ENCODE measurements at places on chromosomes 1 and 21. TPM values are rescaled to one million over a fixed set of nuclear protein-coding genes. Genes with fewer than 3 reads are reported as not detected.

The TFF2 gene
- total RNA-seq = not detected

The OR2T5 gene
- not detected for total RNA-seq

The KIF14 gene
- 2.0 TPM for total RNA-seq

The CFAP57 gene
- total RNA-seq = 0.15 TPM

The TMCO1 gene
- total RNA-seq = 63.5 TPM

The PPIAL4G gene
- under 0.01 TPM for total RNA-seq

The CELA2B gene
- total RNA-seq = not detected

The WNT9A gene
- 0.23 TPM for total RNA-seq

The TMEM269 gene
- 0.12 TPM for total RNA-seq

The BSND gene
- total RNA-seq = not detected

The GPR52 gene
- total RNA-seq = 0.23 TPM

The LAMC2 gene
- total RNA-seq = 7.0 TPM

The SELL gene
- total RNA-seq = not detected

The SLAMF8 gene
- total RNA-seq = not detected

The FGR gene
- not detected for total RNA-seq

The APOBEC4 gene
- not detected for total RNA-seq

The AJAP1 gene
- total RNA-seq = not detected

The VSIG8 gene
- 0.08 TPM for total RNA-seq

The TMEM125 gene
- 0.15 TPM for total RNA-seq

The SV2A gene
- 13.8 TPM for total RNA-seq

The SYCP1 gene
- not detected for total RNA-seq

The C1orf167 gene
- 1.6 TPM for total RNA-seq

The NBPF4 gene
- total RNA-seq = not detected

The GPR153 gene
- 2.3 TPM for total RNA-seq

The HNRNPCL1 gene
- not detected for total RNA-seq

The BCAR3 gene
- total RNA-seq = 26.3 TPM

The C21orf91 gene
- total RNA-seq = 4.7 TPM

The TRAF5 gene
- total RNA-seq = 15.3 TPM

The TMEM82 gene
- not detected for total RNA-seq

The LRRC39 gene
- total RNA-seq = 0.12 TPM

The ALPL gene
- total RNA-seq = 2.9 TPM

The VCAM1 gene
- total RNA-seq = 6.6 TPM

The OR2L3 gene
- not detected for total RNA-seq

The OVAAL gene
- not detected for total RNA-seq

The IL24 gene
- total RNA-seq = not detected

The LCE2C gene
- not detected for total RNA-seq

The HSPG2 gene
- total RNA-seq = 81.3 TPM

The RNF2 gene
- total RNA-seq = 16.2 TPM

The TNFRSF4 gene
- not detected for total RNA-seq

The SH2D2A gene
- total RNA-seq = 0.30 TPM

The RBM11 gene
- not detected for total RNA-seq

The ATAD3C gene
- 0.15 TPM for total RNA-seq

The SLAMF7 gene
- total RNA-seq = not detected

The FMO3 gene
- total RNA-seq = 3.1 TPM

The TNN gene
- total RNA-seq = not detected

The THEM5 gene
- not detected for total RNA-seq

The GCSAML gene
- total RNA-seq = not detected

The AUNIP gene
- not detected for total RNA-seq

The RIMS3 gene
- total RNA-seq = 0.23 TPM

The CYP4A11 gene
- not detected for total RNA-seq

The LENEP gene
- total RNA-seq = not detected

All from smooth muscle cell of the coronary artery (primary cell).